HCT116 (cell line): ENCODE measurements at places on chromosomes 3 and 15.

- no peak for DNase-seq
Observed at GRCh38 chr15:25022233-25022632, 67.4 kb downstream of the SNRPN start.

GRCh38 chr15:76310475-76311099 lies 682 bp downstream of the ETFA start:
- DNase-seq, result no peak

GRCh38 chr3:39180546-39181346 lies 11.6 kb downstream of the XIRP1 start:
- peak; percentile 77 for DNase-seq

- no peak for DNase-seq
Observed at GRCh38 chr3:32448686-32449474, 53.8 kb downstream of the CMTM6 start.

DNA sequence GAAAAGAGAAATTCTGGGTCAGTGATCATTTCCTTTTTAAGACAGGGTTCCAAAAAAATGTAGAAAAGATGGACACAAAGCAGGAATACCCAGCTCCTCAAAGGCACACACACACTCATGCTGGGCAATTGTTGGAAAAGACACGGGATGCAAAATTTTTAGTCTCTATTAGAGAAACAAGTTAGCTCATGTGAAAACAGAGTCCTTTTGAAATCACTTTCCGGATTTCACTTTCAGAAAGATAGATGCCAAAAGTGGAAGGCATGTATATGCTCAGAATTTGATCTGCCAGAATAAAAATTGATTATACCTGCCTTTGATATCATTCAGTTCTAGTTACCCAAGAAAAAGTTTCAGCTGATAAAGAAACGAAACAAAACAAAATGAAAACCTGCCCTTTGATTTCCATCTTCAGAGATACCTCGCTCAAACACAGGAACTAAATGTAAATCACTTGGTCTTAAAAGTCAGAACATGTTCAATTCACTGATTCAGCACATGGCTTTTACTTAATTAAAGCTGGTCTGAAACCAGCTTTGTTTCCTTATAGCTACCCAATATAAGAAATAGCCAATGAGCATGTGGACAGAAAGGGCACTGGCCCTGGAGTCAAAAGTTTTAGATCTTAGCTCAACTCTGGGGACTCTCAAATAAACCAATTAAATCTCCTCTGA lies 52.8 kb downstream of the PLD1 start:
- no peak for DNase-seq

GRCh38 chr3:139122221-139122581 lies 77.5 kb upstream of the PRR23C start:
- DNase-seq, result no peak

- no peak for DNase-seq
Observed at GRCh38 chr15:36808411-36809160, 229.2 kb downstream of the CDIN1 start.

- DNase-seq, result no peak
Observed at GRCh38 chr3:12454816-12455121, 29.5 kb upstream of the TSEN2 start.

DNA sequence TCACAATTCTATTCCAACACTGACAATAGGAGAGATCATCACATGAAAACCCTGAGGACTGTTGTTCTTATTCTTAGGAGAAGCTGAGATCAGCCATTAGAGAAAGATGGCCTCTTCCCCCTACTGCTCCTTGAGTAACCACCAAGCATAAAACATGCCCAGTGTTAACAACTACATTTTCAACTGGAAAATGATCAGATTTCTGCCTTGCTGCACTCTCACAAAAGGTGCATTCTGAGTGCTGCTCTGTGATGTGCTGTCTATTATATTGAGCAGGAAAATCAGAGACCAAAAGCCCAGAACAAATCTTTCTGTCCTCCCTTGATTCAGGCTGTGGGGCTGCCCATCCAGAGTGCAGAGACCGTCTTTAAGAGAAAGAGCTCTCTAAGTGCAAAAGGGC lies 304.6 kb upstream of the TRIM42 start:
- DNase-seq, result no peak

GRCh38 chr15:92812271-92812670 lies 87.9 kb upstream of the CHD2 start:
- DNase-seq, result no peak

DNA sequence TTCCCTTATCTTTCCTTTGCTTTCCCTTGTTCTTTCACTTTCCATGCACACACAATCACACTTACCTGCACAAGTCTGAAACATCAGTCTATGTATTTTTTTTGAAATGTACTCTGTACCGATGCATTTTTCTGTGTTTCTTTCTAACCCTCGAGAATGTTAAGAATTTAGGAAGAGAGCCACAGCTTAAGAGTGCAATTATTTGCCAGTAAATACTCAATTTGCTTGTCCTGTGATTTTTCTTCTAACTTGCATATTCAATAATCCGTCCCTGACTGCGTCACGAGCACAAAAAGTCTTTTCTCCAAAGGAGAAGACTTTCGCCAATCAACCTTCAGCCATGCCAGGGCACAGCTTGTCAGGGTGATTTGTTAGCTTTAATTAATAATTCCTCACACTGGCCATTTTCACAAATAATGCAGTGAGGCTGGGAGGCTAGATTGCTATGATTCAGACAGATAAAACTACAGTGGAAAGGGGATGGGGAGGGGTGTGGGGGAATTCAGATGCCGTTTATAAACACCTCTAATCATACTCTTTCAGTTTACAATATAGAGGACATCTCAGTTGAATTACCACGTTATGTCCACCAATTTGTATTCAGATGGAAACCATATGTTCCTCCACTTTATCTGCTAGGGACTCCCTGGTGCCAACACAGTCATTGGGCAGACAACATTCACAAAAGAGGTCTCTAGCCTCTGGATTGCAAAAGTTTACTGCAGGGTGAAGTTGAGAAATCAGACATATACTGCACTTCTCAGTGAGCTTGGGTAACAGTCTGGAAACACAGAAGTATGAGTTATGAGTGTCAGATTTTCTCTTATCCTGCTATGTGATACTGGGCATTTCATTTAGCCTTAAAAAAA lies 388.0 kb downstream of the ZBTB20 start:
- DNase-seq, result no peak

GRCh38 chr3:55202326-55202725 lies 274.5 kb upstream of the LRTM1 start:
- DNase-seq, result no peak

- no peak for DNase-seq
Observed at GRCh38 chr15:71078506-71079207, 36.6 kb upstream of the THSD4 start.

DNA sequence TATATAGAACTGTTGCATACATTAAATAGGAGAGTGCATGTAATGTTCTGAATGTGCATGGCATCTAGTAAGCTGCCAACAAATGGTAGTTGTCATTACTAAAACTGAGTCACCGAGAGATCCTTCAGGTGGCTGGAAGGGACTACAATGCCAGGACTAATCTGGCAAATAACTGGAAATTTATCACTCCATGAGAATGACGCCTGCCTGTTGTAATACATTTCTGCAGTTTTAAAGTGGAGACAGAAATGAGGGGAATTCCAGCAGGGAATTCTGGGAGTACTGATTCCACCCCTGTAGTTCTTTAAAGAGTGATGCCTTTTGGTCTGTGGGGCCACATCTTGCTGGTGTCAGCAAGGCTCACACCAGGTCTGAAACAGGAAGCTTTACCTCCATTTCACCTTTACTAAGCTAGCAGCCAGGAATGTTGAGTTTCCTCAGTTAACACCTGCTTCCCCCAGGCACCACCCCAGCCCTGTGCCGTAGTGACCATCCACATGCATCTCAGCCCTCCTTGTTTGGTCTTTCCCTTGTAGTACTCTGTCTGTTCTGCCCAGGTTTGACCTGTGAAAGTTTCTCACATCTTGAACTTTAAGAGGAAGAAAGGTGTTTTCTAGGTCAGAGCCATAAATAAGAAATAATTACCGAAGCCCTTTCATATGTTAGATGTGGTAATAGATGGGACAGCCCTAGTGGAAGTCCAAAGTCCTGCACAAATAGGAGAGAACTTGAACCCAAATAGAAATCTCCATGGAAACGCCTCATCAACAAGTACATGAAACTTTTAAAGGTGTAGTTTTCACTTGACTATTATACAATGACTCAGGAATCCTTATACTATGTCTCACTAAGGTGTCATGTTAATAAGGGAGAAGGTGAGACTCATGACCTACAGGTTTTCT lies 56.7 kb upstream of the LMOD3 start:
- no peak for DNase-seq

DNA sequence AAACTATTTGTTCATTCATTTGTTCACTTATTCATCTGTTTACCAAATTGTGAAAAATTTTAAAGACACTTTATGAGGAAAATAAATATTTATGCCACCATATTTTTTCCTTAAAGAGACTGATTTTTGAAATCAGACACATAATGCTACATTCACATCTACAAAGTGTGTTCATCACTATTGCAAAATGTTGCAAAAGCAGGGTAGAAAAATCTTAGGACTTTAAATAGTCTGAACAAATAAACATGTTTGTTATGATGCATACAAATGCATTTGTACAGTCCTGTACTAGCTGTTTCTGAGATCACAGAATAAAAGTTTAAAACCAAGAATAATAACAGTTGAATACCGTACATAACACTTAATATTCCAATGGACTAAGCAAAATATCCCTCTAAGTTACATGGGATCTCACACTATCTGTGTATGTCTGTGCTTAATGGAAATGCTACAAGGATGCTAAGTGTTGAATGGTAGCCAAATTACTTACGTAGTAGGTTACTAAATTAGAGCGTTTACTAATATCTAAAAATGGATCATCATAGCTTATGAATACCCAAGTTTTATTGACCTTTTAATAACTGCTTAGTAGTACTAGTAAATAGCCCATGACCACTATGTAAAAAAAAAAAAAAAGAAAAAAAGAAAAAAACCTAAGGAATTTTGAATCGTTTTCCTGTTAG lies 25.1 kb downstream of the ATP11B start:
- no peak for DNase-seq

DNA sequence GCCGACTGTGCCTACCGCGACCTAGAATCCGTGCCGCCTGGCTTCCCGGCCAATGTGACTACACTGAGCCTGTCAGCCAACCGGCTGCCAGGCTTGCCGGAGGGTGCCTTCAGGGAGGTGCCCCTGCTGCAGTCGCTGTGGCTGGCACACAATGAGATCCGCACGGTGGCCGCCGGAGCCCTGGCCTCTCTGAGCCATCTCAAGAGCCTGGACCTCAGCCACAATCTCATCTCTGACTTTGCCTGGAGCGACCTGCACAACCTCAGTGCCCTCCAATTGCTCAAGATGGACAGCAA lies 1.4 kb downstream of the ISLR start:
- DNase-seq, result no peak

- no peak for DNase-seq
Observed at GRCh38 chr3:32989171-32989570, 37.7 kb downstream of the CCR4 start.

- no peak for DNase-seq
Observed at GRCh38 chr3:8769088-8769822, at the start of gene OXTR. TSS of gene OXTR (minus strand) at chr3:8769613. CDS start at chr3:8768187, 1,426 bp downstream.

DNA sequence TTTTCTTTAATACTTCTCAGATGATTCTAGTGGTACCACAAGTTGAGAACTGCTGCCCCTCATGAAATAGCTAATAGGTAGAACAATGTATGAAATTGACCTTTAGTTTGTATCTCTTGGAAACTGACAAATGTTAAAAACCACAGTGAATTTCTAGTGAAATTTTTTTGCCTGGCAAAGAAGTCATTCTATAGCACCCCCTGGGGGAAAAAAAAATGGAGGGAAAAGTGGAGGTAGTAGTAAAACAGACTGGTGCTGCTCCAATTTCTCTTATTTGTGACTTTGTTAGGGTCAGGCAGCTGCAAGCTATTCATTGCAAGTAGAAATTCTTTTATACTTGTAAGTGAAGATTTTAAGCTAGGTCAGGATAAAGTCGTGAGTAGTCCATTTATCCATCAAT lies 605.0 kb downstream of the NLGN1 start:
- DNase-seq, result no peak

GRCh38 chr15:77033729-77034671 lies 36.9 kb downstream of the TSPAN3 start:
- no peak for DNase-seq

DNA sequence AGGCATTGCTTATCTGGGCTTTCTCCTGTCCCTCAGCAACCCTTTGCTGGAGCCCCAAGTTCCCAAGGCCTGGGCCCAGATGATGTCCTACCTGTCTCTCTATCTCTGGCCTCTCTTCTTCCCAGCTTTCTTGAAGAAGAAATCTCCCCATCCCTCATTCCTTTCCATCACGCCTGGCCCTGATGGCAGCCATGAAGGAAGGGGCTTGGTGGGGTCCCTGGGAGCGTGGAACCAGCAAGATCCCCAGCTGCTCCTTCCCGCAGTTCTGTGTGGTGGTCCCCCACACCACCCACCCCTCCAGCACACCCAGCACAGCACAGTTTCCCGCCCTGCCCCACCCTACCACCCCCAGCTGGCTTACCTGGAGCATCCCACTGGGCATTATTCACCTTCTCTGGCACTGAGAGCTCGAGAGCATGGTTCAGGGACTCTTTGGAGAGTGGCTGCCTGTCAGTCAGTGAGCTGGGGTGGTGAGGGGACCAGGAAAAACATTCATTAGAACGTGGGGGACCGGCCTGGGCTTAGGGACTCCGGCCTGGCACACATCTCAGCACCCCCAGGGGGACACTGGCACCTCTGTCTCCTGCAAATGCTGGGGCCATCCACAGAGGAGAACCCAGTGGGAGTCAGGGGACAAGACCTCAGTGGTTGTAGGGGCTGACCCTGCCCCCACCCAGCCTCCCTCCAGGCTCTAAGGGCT lies 26.6 kb downstream of the ACSBG1 start:
- DNase-seq, result no peak

DNA sequence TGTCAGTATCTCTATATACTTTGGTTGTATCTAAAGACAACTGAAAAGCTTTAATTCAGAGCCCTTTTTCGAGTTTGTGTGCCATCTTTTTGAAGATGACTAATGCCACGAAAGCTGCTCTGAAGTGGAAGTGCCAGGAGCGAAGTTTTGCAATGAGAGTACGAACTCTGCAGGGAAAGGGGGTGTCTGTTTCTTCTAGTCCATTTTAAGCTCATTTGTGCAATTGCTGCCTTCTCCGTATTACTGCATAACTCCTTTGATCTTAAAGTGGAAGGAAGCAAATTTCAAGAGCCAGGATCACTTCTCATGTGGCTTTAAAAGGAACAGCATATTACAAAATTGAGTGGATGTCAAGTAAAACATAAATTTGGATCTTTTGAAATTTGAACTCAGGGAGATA lies 245.3 kb downstream of the FEZF2 start:
- no peak for DNase-seq

GRCh38 chr15:39362821-39363561 lies 217.9 kb upstream of the THBS1 start:
- no peak for DNase-seq

GRCh38 chr3:71444861-71445259 lies 138.7 kb downstream of the FOXP1 start:
- no peak for DNase-seq
